ENCODE measurements at places on chromosomes 16 and 17.

- no peak for DNase-seq
Observed at GRCh38 chr16:60137891-60138290, 1403.8 kb upstream of the GOT2 start.

GRCh38 chr16:80569440-80570105, 28.8 kb downstream of the DYNLRB2 start:
- no peak for DNase-seq

DNA sequence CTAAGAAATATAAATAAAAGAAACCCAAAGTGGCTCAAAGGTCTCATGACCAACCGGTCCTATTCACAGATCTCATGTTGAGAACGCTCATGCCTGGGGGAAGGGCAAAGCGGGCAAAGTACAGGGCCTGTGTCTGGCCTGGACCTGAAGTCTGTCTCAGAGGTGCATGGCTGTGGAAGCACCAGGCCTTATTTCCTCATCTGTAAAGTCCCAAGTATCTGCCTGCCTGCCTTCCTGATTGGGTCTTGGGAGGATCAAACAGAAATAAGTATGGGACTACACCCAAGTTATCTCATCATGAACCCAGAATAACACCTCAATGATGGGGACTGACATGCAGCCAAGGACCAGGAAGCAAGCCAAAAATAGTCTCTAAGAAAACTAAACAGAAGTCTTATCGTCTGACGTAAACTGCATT, 14.2 kb downstream of the AXIN2 start:
- DNase-seq, result no peak

DNA sequence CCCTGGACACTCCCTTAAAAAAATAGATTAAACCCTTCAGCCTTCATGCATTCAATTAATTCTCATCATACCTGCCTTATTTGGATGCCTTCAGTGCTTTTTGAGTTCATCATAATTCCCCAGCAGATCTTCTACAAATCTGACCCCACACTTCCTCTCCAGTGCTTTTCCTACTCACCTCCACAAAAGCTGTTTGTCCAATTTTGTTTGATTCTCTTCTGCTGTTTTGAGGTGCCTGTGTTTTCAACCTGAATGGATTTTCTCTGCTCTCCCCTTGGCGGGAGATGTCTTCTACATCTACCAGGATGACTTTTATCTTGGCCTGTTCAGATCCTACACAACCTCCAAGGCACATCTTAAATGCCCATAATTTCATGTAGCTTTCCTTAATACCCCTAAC, 112.7 kb downstream of the TOX3 start:
- no peak for DNase-seq
